Ovary (tissue), 10 donors: ENCODE measurements at places on chromosomes 3 and 15. TPM values are rescaled to one million over a fixed set of nuclear protein-coding genes. Genes with fewer than 3 reads are reported as not detected.

DNA sequence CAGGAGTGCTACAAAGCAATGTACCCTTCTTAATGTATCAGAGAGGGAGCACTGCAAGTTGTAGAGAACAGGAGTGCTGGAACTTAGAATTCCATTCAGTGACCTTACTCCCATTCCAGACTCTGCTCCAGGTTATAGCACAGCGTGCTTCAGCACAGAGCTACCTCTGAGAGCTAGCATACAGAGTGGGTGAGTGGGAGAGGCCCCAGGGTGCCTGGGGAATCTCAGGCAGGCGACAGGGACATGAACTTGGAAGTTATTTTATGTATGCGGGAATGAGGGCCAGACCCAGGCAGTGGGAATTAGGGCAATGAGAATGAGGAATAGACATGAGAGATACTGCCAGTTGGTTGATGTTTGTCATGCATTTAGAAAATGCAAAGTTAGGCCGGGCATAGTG, 3.7 kb upstream of the KNG1 start:
- H3K4me3 ChIP-seq, result no peak overlapping the region
- DNase-seq, result no peak
- no peaks in the 10 kb centered on the region for H3K36me3 ChIP-seq
- no peak overlapping the region for H3K27ac ChIP-seq

- H3K36me3 ChIP-seq, result no peaks in the 10 kb centered on the region
- H3K4me1 ChIP-seq, result no peaks in the 10 kb centered on the region
- DNase-seq, result no peak
- no peak overlapping the region for H3K27ac ChIP-seq
- H3K27me3 ChIP-seq, result no peaks in the 10 kb centered on the region
- H3K4me3 ChIP-seq, result no peak overlapping the region
These were observed 397.3 kb upstream of the RASGRP1 start for GRCh38 chr15:38961931-38962330.

GRCh38 chr15:69994429-69995205, 103.1 kb downstream of the TLE3 start:
- no peaks in the 10 kb centered on the region for H3K4me1 ChIP-seq
- H3K36me3 ChIP-seq, result no peaks in the 10 kb centered on the region
- H3K4me3 ChIP-seq, result no peak overlapping the region
- no peak for DNase-seq
- H3K27ac ChIP-seq, result no peak overlapping the region
- H3K27me3 ChIP-seq, result no peaks in the 10 kb centered on the region

DNA sequence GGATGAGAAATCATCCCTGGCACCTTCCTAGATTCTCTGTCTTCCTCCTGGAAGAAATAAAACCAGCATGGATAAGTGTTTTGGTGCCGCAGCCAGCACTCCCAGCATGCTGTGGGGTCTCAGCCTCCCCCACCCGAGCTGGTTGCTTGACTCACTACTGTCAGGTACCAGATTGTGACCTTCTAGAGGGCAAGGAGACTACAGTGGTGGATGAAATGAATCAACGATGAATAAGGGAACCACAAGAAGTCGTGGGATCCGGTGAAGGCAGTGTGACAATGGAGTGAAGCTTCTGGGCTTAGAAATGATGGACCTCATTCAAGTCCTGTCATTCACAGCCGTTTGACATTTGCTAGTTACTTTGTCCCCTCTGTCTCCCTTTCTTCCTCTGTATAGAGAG, 50.2 kb upstream of the SLCO3A1 start:
- no peaks in the 10 kb centered on the region for H3K4me1 ChIP-seq
- no peaks in the 10 kb centered on the region for H3K27me3 ChIP-seq
- no peak overlapping the region for H3K4me3 ChIP-seq
- no peak overlapping the region for H3K27ac ChIP-seq
- H3K36me3 ChIP-seq, result no peaks in the 10 kb centered on the region

Gene MOBP
- 0.23 TPM for total RNA-seq
